ENCODE measurements at places on chromosomes 3 and 15.

DNA sequence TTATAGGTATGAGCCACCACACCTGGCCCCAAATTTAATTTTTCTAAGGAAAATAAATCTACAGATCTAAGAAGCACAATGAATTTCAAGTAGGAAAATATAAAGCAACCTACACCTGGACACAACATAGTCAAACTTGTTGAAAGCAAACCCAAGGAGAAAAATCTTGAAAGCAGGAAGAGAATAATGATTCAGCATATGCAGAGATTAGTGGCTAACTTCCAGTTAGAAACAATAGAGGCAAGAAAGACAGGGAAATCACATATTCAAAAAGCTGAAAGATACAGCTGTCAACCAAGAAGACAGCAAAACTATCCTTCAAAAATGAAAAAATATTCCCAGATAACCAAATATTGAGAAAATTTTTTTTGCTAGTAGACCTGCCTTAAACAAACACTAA, 49.4 kb downstream of the ZNF148 start:
- no peak for DNase-seq

- DNase-seq = no peak
Observed at GRCh38 chr3:72337480-72337855, 510.8 kb downstream of the SHQ1 start.

DNA sequence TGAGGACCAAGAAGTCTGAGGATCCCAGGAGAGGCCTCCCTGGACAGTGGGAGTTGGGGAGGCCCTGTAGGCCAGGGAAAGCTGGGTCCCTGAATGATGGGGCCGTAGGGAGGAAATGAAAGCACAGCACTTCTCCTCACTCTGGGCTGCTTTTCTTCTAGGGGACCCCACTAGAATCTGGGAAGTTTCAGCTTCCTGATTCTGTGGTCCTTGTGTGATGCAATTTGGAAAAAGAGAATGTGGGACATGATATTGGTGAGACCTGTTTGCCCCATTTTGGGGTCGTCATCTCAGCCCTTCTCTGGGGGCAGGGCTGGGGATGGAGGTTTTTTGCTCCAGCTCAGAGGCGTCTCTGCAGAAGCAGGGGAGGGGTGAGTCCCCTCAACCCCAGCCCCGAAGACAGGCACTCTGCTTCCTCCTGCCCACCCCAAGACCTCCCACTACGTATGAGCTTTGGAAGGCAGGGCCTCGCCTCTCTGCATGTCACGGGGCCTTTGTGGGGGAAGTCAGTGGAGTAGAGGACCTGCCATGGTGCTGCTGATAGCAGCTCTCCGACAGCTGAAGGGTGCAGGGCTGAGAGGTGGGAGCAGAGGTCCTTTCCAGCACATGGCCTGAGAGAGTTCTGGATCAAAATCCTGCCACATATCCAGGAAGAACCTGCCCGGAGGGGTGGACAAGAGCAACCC, 1.5 kb upstream of the SNX22 start:
- DNase-seq = no peak

- DNase-seq = no peak
Observed at GRCh38 chr3:194748225-194748624, 62.5 kb downstream of the FAM43A start.

DNA sequence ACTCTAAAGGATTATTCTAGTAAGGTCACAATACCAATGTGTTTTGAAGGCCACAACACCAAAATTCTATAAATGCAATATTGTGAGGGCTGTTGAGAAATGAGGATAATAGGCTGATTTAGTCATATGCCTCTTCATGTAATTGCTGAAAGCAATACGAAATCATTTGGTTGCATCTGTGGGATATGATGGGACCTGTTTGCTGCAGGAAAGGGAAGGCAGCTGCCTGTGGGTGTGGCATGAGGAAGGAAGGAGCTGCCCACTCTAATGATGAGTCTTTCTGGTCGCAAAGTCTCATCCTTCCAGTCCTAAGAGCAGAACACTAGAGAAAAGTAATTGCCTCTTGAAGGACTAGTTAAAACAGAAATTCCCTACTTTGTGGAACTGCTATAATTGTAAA, 245.3 kb upstream of the ZPLD1 start:
- DNase-seq = no peak

DNA sequence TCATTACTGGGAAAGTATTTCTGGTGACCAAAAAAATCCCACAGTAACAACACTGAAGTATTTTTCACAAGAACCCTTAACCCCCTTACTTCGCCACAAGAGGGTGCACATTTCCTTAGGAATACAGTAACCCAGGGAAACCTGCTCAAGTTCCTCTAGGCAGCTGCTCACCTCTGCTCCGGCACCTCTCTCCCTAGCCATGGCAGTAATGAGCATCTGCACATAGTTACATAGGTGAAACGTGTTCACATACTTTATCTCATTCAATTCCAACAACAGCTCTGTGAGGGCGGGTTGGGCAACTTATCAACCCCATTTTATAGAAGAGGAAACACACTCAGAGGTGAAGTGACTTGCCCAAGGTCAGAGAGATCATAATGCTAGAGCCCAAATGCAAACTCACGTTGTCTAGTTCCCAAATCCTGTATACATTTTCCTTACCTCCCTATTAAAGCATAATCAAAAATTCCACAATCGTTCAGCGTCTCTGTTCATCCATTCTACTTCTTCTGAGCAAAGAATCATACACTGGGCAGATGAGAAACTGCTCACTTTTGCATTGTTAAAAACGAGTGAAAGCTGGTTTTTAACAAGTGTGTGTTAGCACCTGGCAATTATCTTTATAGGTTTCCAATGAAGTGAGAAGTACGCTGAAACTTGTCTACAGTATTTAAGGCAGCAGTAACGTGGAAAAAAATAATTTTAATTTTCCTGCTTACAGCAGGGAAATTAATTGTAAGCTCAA, 90.7 kb downstream of the IGF2BP2 start:
- DNase-seq = no peak

- no peak for DNase-seq
Observed at GRCh38 chr3:128226795-128227395, 73.6 kb downstream of the EEFSEC start.

DNA sequence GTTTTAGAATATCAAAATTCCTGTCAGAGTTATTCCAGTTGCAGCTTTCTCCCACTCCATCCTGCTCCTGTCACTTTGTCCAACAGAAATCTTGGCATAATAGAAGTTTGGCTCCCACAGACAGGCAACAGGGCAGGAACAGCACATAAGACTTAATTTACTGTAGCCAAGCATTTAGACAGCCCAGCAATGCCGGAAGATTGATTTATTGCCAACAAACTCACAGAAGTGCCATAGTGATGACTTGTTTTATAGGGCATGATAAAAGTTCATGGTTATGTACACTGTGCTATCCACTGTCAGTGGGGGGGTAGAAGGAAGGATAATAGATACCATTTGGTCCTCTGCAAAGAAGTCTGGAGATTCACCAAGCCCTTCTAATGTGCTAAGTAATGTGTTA, 98.3 kb upstream of the CBLB start:
- DNase-seq = no peak

DNA sequence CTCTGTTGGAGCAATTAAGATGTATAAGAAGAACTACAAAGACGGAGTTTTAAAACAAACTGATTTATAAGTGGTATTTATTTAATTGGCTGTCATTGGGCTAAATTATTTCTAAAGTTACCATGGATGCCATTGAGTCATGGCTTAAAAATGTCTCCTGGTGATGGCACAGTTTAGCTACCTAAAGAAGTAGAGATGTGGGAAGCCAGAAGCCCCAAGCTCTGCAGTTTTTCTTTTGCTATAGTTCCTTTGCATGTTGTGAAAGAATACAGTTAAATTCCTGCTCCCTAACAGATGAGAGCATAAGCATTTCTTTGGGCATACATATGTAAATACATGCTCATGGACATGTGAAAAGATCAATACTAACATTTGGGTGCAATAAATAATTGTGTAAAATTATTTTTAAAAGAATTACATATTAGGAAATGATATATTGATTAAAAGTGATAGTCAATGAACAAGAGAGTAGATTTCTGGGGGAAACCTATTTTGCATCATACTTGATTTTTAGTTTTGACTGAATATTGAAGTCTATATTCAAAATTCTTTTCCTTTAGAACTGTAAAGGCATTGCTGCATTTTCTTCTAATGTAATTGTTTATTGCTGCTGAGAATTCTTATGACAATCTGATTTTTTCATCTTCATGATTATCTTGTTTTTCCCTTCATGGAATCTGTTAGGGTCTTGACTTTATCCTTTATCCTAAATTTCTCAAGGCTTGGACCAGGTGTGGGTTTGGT, 2.1 kb downstream of the OPA1 start:
- no peak for DNase-seq

GRCh38 chr3:123055352-123055751, 11.5 kb upstream of the PDIA5 start:
- DNase-seq = no peak

- no peak for DNase-seq
Observed at GRCh38 chr3:108150200-108150599, 59.4 kb upstream of the CD47 start.

DNA sequence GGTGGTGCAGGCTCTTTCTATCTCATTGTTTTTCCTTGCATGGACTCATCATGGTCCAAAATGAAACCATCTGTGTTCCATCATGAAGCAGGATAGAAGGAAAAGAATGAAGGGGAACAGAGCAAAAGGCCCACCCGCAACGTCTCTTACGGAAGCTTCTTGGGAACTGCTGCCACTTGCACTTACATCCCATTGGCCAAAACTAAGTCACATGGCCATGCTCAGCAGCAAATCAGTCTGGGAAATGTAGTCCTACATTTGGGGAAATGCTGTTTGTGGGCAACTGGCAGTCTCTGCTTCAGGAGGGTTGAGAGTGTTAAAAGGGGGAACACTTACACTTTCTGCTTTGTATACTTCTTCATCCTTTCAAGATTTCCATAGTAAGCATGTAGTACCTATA, 191.6 kb downstream of the SV2B start:
- no peak for DNase-seq

DNA sequence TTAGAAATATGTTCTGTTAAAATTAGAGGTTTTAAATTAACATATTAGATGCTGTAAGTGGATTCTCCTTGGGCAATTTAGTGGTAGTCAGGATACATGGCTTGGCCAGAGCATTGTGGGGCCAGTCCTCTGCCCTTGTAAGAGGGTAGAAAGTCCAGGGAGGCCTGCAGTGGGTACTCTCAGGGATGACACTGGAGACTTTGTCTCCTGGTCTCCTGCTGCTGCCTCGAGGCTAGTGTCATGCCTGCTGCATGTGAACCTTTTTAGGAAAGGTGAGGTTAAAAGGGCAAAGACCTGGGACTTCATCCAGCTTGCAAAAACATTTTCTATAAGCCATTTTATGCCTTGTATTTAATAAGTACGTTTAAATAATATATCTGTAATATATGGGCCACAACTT, 96.8 kb upstream of the PROK2 start:
- no peak for DNase-seq

- no peak for DNase-seq
Observed at GRCh38 chr3:141391298-141391990, 23.1 kb downstream of the ZBTB38 start.

DNA sequence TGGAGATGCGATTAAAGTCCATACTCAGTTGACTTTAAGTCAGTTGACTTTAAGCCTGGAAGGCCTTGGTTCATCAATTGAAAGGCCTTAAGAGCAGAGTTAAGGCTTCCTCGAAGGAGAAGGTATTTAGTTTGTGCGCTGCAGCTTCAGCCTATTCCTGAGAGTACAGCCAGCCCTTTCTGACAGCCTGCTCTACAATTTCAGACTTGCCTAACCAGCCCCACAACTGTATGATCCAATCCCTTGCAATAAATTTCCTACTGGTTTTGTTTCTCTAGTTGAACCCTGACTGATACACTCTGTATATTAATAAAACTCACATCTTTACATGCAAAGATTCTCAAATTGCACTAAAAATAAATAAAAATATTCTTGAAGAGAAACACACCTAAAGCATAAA, 66.1 kb upstream of the RORA start:
- no peak for DNase-seq

- peak; percentile 77 for DNase-seq
Observed at GRCh38 chr3:97822359-97822775, 556 bp downstream of the CRYBG3 start.

- no peak for DNase-seq
Observed at GRCh38 chr3:56811546-56812202, 9.9 kb upstream of the ARHGEF3 start.

GRCh38 chr3:172551874-172552273, 28.6 kb upstream of the TNFSF10 start:
- no peak for DNase-seq

- DNase-seq = no peak
Observed at GRCh38 chr15:34339946-34340345, 2.4 kb upstream of the SLC12A6 start.

- DNase-seq = no peak
Observed at GRCh38 chr3:43255662-43256061, 30.7 kb upstream of the SNRK start.

Data from left hindlimb (tissue), 1 donor.